ENCODE measurements at places on chromosomes 1 and 21.

GRCh38 chr1:15531003-15531402 lies 4.4 kb downstream of the DNAJC16 start:
- no peak for DNase-seq

DNA sequence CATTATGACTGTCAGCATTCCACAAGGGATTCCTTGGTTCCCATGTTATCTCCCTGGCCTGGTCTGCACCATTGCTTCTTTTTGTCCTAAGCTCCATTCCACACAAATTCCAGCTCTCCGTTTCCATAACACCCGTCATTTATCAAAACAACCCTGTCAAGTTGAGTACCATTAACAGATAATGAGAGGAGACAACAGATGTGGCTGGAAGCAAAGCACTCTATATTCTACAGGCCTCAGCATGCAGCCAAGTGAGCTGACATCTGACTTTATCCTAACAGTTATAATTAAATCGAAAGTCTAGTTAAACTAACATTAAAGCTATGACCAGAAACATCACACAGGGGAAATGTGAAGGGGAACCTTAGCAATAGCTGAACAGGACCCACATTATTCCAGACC lies 110.4 kb downstream of the RERE start:
- DNase-seq = no peak

- DNase-seq = peak; percentile 65
Measured at GRCh38 chr1:239976130-239976968, 115.3 kb upstream of the FMN2 start.

DNA sequence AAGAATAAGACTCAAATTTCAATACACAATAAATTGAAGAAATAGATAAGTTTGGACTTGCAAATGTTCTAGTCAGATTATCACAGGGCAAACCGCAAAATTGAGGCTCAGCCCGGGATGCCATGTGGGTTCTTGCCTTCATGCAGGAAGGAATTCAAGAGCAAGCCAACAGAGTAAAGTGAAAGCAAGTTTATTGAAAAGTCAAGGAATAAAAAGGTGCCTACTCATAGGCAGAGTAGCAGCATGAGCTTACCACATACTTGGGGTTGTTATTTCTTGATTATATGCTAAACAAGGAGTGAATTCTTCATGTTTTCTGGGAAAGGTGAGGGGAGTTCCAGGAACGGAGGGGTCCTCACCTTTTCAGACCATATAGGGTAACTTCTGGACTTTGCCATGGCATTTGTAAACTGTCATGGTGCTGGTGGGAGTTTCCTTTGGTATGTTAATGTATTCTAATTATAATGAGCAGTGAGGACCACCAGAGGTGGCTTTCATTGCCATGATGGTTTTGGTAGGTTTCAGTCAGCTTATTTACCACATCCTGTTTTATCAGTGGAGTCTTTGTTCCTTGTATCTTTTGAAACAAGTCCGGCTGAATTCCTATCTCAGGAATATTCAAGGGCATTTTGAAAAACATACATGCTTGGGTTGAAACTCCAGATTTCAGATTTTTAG lies 2.0 kb upstream of the OR2AK2 start:
- no peak for DNase-seq

DNA sequence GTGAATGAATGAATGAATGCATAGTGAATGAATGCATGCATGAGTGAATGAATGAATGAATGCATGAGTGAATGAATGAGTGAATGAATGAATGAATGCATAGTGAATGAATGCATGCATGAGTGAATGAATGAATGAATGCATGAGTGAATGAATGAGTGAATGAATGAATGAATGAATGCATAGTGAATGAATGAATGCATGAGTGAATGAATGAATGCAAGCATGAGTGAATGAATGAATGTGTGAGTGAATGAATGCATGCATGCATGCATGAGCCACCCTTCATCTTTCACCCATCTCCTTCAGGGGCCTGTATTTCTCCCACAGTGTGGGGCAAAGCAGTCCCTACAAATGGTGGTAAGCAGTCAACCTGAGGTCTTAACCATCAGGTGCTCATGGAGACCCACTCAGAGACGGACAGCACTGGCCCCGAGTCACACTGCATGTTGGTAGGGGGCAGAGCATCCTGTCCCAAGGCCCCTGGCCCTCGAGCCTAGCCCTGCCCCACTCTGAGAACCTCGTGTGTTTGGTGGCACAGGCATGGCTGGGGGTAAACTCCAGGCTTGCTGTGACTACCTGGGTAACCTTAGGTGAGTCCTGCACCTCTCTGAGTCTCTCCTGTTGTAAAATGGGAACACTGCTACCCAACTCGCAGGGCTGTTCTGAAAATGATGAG lies 28.0 kb upstream of the PAX7 start:
- no peak for DNase-seq

- DNase-seq = no peak
Measured at GRCh38 chr1:30915491-30916230, 7.1 kb upstream of the SDC3 start.

GRCh38 chr1:38806090-38806489 lies 53.5 kb downstream of the RRAGC start:
- no peak for DNase-seq

GRCh38 chr1:9544926-9545325 lies 5.7 kb downstream of the SLC25A33 start:
- no peak for DNase-seq

DNA sequence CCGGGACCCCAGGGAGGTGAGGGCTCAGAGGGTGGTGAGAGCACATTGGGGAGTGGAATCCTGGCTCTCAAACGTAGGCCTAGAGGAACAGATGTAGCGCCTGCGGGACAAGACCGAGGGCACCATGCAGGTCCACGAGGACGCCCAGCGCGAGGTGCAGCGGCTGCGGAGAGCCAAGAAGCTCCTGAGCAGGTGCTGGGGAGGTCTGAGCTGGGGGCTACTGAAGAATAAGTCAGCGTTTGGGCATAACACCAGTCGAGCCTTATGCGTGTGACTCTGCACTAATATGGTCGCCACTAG lies 2.6 kb upstream of the NBPF3 start:
- DNase-seq = no peak

GRCh38 chr1:172928412-172928811 lies 122.3 kb downstream of the TNFSF18 start:
- peak; percentile 44 for DNase-seq
